NK-92 treated with Interleukin-12 subunit alpha and Interleukin-12 subunit beta, amount 100 ng/mL, for 24 hours (cell line): ENCODE measurements at places on chromosomes 3 and 15.

DNA sequence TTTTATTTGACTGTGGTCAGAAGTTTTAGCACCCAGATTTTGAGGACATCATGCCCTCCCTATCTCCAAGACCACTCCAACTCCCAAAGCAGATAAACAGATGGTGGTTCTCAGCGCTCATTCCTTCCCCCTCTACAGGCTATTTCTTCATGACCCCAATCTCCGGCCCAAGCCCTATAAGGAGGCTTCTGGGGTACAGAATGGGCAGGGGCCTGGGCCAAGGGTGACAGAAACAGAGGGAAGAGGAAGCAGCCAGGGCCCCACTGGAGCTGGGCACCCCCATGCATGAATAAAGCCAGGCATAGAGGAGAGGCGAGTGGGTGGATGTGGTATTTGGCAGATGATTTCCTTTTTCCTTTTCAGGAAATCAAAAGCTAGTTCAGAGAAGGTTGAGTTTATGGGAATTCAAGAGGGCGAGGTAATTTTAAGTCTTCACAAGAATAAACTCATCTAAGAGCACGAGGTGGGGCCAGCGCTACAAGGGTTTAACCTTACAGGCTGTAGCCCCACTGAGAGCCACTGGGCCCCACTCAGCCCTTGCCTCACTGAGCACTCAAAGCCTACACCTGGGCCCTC, 104.8 kb upstream of the HERC1 start:
- no peak for DNase-seq

DNA sequence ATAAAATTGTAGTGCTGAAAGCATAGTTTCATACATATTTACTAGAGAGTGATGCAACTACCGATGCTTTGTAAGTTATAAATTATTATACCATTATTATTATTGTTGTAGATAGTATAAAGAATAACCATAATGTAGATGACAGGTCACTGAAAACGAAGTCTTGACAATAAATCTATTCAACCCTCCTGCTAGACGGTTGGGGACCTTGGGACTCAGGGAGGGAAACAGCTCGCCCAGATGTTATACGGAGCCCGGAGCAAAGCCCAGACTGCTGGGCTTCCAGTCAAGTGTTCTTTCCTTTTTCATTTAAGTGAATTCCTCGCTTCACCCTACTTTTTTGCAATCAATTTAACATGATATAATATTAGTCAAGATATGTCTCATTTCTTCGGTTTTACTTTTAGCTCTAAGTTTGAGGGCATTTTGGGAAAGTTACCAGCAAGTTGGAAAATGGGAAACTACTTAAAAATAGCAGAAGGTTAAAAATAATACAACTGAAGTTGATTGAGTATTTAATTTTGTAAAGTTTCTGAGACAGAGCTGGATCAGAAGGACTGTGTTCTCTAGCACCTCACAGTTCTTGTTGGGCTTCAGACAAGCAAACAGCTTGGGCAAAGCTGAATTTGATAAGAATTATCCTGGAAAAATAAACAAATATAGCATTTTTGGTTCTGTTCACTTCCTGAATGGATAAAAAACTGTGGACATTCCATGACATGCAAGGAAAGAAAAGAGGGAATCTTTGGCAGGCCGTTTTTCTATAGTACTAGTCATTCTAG, 173.4 kb upstream of the TP63 start:
- no peak for DNase-seq

GRCh38 chr15:52281085-52282035, 14.2 kb downstream of the MYO5C start:
- no peak for DNase-seq

GRCh38 chr3:72177075-72178050, 392.4 kb upstream of the PROK2 start:
- no peak for DNase-seq

GRCh38 chr15:36707884-36708435, 128.5 kb downstream of the CDIN1 start:
- DNase-seq, result no peak

- no peak for DNase-seq
Observed at GRCh38 chr3:145058483-145058882, 1086.9 kb downstream of the DIPK2A start.

- no peak for DNase-seq
Observed at GRCh38 chr3:69161587-69162307, 39.4 kb upstream of the LMOD3 start.

GRCh38 chr15:51970132-51970817, 1.3 kb downstream of the LEO1 start:
- DNase-seq, result no peak

GRCh38 chr15:37289109-37289765, 188.9 kb upstream of the MEIS2 start:
- DNase-seq, result no peak

GRCh38 chr3:17044855-17045254, 160.1 kb downstream of the PLCL2 start:
- DNase-seq, result no peak

DNA sequence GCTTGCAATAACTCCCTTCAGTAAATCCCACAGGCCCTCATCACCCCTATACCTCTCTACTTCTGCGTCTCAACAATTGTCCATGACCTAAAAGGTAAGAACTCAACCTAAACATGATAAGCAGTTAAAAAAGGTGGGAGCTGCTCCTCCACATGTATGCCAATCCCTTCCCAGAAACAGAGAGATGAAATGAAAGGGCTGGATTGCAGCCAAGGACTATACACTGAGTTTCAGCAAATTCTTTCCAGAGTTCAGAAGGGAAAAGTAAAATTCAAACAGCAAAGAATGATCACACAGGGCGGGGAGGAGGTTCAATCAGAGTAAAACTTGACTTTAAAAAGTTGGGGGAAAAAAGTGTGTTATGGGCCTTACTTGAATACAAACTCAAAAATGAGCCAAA, 27.5 kb downstream of the PLOD2 start:
- no peak for DNase-seq

DNA sequence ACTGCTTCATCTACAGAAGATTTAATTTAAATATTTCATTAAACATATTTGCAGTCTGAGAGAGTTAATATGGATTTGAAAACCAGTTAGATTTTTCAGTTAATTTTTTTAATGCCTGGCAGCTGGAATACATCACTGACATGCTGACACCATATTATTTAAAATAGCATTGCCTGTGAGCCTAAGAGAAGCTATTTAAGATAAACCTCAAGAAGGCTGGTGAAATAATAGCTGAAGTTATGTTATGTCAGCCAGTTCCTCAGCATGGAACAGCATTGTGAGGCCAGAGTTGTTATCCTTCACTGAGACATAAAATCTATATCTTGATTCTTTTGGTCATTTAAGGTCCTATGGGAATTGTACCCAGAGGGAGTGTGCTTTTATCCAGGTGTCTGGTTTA, 705.2 kb downstream of the NAALADL2 start:
- DNase-seq, result no peak

- DNase-seq, result no peak
Observed at GRCh38 chr3:43379343-43379742, 93.0 kb downstream of the SNRK start.

- DNase-seq, result no peak
Observed at GRCh38 chr3:106438887-106439286, 570.1 kb upstream of the CBLB start.

- no peak for DNase-seq
Observed at GRCh38 chr3:186933816-186934215, 3.5 kb downstream of the ST6GAL1 start.
